EL (cell line): ENCODE measurements at places on chromosomes 6 and 20.

DNA sequence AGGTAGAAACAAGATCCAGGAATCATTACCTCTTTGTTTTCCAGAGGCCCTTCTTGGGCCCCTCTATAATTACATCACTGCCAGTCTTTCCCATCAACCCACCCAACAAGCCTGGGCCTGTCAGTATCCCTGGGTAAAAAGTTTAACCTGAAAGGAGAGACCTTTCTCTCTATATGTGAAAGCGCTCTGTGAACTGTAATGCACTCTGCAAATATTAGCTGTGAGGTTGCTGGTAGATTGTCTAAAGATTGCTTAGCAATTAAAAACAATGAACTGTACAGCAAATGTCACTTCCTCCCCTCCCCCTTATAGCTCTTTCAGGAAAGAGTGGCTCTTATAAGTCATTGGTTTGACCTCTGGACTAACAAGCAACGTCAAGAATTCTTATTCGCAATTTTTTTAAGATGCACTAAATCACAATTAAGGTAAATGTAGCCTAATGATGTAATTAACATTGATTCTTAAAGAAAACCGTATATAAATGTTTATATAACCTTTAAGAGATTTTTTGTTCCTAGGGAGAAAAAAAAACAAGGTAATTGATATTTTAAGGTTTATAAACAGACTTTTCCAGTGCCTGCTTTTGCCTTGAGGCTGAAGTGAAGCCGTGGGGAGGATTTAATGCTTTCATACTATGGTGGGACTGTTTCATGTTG, 18.4 kb downstream of the ECT2L start:
- no peak for DNase-seq

GRCh38 chr6:56282391-56282790, 35.0 kb upstream of the COL21A1 start:
- no peak for DNase-seq

- peak; percentile 43 for DNase-seq
Observed at GRCh38 chr6:82178077-82178758, 69.3 kb downstream of the IBTK start.

- DNase-seq = no peak
Observed at GRCh38 chr6:4489538-4489937, 286.7 kb upstream of the CDYL start.

DNA sequence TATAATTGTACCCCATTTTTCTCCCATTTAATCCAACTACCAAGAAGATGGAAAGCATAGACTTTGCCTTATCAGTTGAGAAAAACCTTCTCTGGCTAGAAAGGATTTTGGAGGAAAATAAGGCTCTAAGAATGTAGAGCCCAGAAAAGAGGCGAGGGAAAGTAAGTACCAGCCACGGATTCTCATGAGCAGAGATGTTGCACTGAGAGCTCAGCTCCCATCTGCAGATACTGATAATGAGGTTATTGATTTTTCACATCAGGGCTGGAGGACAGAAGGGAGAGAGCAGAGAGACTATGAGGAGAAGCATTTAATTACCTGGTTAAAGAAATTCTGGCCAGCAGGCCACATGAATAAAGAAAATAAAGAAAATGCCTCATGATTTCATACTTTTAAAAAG, 104.4 kb upstream of the FAM184A start:
- DNase-seq = no peak

- no peak for DNase-seq
Observed at GRCh38 chr6:28897369-28897745, 26.4 kb downstream of the TRIM27 start.

DNA sequence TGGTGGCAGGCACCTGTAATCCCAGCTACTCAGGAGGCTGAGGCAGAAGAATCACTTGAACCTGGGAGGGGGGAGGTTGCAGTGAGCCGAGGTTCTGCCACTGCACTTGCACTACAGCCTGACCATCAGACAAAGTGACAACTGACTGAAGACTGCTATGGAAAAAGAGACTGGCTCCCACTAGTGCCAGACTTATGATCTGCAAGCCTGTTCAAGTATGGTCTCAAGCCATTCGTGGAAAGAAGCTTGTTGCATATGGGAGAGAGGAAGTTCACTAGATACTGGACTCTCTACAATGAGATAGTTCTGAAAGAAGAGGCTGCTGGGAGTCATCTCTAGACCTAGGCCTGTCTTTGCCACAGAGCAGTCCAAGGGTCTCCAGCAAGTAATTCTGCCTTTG, 26.7 kb downstream of the MDN1 start:
- DNase-seq = peak; percentile 22

- peak; percentile 18 for DNase-seq
Observed at GRCh38 chr6:142735204-142735603, 209.8 kb downstream of the HIVEP2 start.

DNA sequence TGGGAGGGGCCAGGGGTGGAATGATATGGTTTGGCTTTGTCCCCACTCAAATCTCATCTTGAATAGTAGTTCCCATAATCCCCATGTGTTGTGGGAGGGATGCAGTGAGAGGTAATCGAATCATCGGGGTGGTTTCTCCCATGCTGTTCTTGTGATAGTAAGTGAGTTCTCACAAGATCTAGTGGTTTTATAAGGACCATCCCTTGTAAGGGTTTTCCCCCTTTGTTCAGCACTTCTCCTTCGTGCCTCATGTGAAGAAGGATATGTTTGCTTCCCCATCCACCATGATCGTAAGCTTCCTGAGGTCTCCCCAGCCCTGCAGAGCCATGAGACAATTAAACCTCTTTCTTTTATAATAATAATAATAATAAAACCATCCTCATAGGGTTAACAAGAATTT, 88.8 kb upstream of the PRND start:
- DNase-seq = no peak

DNA sequence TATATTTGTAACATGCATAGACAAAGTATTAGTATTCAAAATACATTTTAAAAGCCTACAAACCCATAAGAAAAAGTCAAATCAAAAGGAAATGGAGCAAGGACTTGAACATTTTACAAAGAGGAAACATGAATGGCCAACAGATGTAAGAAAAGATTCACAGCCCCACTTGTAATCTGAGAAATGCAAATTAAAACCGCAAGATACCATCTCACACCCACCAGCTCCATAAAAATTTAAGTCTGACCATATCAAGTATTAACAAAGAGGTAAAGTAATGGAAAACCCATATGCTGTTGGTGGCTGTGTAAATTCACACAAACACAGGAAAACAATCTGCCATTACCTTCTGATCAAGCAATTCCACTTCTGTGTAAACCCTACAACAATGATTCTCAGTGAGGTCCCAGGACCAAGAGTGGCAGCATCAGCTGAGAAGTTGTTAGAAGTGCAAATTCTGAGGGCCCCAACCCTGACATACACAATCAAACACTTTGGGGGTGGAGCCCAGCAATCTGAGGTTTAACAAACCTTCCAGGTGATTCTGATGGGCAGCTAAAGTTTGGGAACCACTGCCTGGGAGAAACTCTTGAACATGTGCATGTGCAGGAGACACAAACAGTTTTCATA, 30.9 kb downstream of the BCL2L1 start:
- peak; percentile 70 for DNase-seq

DNA sequence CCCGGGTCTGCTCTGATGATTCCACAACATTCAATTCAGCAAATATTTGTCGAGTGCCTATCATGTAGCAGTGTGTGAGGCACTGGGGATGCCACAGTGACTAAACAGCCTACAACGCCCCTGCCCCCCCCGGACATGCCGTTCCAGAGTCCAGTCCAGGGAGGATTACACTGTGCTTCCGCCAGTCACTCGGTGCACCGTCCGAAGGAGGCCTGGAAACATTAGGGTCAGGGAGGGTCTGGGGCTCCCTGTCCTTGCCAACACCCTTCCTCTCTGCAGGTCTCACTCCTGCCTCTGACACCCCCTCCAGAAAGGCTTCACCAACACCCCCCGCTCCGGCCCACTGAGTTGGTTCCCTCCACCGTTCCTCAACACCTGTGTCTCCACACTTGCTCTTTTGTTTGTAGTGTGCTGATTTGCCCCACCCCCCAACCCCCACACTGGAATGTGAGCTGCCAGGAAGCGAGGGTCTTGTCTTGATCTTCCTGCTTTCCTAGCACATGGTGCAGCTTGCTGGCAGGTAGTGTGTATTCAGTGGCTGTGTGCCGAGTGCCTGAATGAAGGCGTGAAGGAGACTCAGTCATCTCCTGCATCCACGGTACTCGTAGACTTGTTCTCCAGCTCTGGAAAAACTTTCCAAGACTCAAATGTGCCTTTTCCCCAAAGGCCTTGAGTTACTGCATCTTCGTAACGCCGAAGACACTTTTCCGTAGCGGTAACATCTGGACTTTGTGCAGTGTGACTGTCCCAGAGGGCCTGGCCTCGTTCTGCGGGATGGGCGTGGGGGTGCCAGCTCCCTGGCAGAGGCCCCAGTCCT, 150.4 kb downstream of the ZDHHC14 start:
- DNase-seq = no peak

GRCh38 chr6:116424001-116424400, 37.2 kb upstream of the CALHM6 start:
- peak; percentile 57 for DNase-seq

GRCh38 chr6:136593748-136594490, 43.7 kb upstream of the MAP7 start:
- peak; percentile 98 for DNase-seq

GRCh38 chr20:7742479-7742878, 197.8 kb downstream of the HAO1 start:
- no peak for DNase-seq

- DNase-seq = no peak
Observed at GRCh38 chr6:56856036-56856580, 98.8 kb upstream of the BEND6 start.

DNA sequence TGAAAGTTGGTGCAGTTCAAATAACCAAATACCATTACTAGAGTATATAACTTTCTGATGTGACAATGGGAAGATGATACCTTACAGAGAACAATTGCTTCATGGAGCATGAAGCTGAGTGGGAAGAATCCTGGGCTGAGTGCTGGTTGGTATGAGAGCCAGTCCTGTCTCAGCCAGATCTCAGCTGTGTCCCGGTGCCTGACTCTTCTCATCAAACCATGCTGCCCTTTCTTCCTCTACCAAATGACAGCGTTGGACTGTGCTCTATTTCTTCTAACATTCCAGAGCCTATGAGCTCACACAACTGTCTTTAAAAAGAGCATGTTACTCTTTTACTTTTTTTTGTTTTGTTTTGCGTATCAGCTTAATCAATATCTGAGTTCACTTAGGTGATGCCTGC, 27.5 kb upstream of the PBOV1 start:
- no peak for DNase-seq

- no peak for DNase-seq
Observed at GRCh38 chr6:110054664-110055386, 76.7 kb downstream of the GPR6 start.

GRCh38 chr6:5328800-5329199, 67.5 kb downstream of the FARS2 start:
- no peak for DNase-seq
